ENCODE measurements at places on chromosomes 6 and 20. TPM values are rescaled to one million over a fixed set of nuclear protein-coding genes. Genes with fewer than 3 reads are reported as not detected.

GRCh38 chr6:87628881-87629280, 38.9 kb downstream of the ORC3 start:
- DNase-seq, result no peak

Gene SYNDIG1
- total RNA-seq, result 21.7 TPM

Gene EYA4
- total RNA-seq, result 24.2 TPM

DNA sequence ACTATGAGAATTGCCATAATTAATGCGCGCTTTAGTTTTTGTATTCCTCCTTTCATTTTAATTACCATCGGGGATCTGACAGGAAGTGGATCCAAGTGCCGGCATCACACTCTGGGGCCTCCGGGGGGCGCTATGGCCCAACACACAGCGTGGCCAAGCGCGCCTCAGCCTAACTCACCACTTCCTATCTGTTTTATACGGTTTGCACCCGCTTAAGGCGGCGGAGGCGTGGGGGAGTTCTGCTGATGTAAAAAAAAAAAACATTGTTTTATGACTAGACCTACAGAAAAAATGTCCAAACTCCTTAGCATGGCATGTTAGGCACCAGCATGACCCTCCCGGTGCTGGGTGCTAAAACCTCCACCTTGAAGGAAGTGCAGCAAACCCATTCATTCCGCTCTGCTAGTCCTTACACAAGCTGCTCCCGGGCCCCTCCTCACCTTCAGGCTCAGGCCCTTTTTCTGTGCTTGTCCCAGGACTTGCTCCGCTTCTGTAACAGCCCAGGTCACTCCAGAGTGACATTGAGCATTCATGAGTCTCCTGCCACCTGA, 4.5 kb upstream of the EBF4 start:
- DNase-seq, result no peak

Gene ENPP1
- 5.5 TPM for total RNA-seq

All from right atrium auricular region (tissue), 2 donors.